ENCODE measurements at places on chromosomes 4 and X. TPM values are rescaled to one million over a fixed set of nuclear protein-coding genes. Genes with fewer than 3 reads are reported as not detected.
A peak's percentile ranks its signal among the peaks of the same experiment; 100 is the strongest.

Gene SSX4
- not detected for total RNA-seq

- no peak for DNase-seq
These were observed 119.0 kb downstream of the APBB2 start for GRCh38 chr4:41095192-41095872.

Gene ZNF711
- total RNA-seq: 0.31 TPM

Gene PLP1
- not detected for total RNA-seq

GRCh38 chr4:41744572-41745291 is 3.8 kb downstream of the PHOX2B start:
- DNase-seq: no peak

Gene VSIG4
- total RNA-seq: not detected

DNA sequence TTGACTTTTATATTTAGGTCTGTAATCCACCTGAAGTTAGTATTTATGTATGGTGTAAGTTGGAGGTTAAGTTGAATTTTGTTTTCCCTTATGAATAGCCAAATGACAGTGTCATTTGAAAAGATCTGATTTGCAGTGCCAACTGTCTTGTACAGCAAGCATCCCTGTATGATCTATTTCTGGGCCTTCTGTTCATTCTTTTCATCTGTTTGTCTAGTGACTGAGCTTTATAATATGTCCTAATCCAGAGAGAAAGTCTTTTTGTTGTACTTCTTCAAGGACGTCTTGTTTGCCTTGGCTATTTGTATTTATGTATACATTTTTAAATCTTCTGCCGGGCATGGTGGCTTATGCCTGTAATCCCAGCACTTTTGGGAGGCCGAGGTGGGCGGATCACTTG is 39.6 kb downstream of the CDKL5 start:
- no peak for DNase-seq

Gene HSD17B13
- 0.12 TPM for total RNA-seq

DNA sequence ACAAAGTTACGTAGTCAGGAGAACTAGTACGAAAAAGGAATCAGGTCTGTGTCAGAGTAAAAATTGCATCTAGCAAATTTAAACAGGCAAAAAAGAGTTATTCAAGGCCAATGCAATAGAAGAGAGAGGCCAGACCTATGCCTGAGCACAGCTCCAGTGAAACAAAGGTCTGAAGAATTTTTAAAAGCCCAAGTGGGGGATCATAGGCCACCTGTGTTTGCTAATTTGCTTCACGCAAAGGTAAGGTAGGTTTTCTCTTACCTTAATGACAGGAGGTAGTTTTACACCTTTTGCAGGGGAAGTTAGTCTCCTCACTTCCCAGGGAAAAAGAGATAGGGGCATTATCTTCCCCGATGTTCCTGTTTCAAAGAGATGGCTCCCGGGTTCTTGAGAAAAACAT is 448.6 kb upstream of the TECRL start:
- DNase-seq: no peak

GRCh38 chrX:85499400-85499799 is 119.9 kb upstream of the POF1B start:
- DNase-seq: no peak

DNA sequence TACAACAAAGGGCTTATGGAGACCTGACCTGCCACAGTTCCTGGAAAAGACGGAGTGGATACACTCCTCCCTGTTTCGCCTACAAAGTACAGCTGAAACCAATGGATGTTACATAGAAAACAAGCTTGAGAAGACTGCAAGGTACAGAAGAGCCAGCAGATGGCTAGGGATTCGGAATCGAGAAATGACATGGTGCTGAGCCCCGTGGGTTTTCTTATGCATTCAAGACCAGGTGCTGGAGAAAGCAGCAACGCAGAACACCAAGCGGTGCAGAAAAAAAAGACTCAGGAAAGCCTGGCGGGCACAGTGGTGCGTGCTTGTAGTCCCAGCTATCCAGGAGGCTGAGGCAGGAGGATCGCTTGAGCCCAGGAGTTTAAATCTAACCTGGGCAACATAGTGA is 13.8 kb downstream of the TIMM17B start:
- DNase-seq: no peak

DNA sequence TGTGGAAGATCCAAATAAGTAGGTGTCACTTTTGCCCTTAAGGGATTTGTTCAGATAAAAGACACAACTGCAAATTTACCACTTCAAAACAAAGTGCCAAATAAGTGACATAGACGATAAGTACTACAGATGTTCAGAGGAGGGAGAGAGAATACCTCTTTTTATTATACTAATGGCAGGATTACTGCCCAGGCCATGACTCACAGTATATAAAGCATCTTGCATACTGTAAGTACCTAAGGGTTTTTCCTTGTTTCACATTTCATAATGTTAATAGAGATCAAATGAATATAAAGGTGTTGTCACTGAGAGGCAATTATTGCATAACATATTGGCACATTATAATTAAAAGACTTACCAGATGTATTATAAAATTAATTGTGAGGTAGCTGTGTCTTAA is 46.4 kb downstream of the PTPN13 start:
- DNase-seq: no peak

Gene MAGEC2
- not detected for total RNA-seq

DNA sequence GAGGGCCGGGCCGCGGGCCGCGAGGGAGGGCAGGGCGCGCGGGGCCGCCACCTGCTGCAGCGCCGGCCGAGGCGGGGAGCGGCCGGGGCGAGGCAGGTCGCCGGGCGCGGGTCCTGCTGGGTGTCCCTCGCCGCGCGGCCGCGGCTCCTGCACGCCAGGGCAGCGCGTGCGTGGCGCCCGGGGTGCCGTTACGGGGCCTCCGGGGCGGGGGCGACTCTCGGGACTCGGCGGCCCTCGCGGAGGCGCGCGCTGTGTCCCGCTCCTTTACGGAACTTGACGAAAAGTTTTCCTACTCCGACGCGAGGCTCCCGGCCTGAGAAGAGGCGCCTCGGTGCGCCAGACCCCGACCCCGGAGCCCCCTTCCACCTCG is 329 bp downstream of the TBC1D14 start:
- peak; percentile 54 for DNase-seq

- no peak for DNase-seq
These were observed 18.4 kb upstream of the CTSO start for GRCh38 chr4:155972098-155972497.

DNA sequence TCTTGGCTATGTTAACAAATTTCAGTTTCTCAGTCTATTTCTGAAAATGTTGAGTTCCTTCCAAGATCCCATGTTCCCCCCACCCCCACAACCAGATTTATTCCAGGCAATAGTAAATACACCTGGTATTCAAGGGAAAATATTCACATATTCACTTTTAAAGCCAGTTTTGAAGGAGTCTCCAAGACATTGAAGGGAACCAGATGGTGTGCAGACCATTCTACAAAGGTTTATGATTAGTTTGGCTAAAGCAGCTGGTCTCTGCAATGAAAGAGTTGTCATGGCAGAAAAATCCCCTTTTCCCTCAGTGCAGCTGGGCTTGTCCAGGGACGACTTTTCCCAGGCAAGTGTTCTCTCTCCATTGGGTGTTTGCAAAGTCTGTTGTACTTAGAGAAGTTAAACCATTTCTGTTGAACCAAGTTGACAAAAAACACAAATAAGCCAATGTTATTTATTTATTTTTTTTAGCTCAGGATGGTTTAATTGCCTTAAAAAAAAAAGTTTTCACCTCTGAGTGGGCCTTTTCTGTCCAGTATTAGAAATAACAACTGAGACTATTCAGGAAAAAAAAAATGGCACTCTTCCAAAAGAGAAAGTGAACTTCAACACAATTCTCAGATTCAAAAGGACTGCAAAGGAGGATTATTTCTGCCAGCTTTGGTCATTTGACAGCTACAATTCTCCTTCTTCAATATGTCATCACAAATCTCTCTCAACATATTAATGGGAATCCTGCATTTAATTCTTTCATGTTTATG is 410.6 kb downstream of the IL1RAPL1 start:
- DNase-seq: no peak

Gene BGN
- total RNA-seq: not detected

Gene DUSP21
- total RNA-seq: not detected

- no peak for DNase-seq
These were observed 114.0 kb upstream of the LDB2 start for GRCh38 chr4:17012451-17012850.

Gene RNF128
- total RNA-seq: not detected

- DNase-seq: no peak
These were observed 3.9 kb downstream of the CTBP1 start for GRCh38 chr4:1244978-1245471.

Gene CXorf65
- 12.0 TPM for total RNA-seq

Gene GPR78
- total RNA-seq: not detected

GRCh38 chrX:104935581-104935980 is 284.9 kb downstream of the TEX13A start:
- no peak for DNase-seq

GRCh38 chr4:183399126-183399522 is 45.3 kb upstream of the CDKN2AIP start:
- no peak for DNase-seq

Gene CFAP99
- total RNA-seq: not detected

Gene KIF4A
- 28.3 TPM for total RNA-seq

Gene LRAT
- not detected for total RNA-seq

- no peak for DNase-seq
These were observed 23.1 kb downstream of the CD40LG start for GRCh38 chrX:136671006-136671610.
